NCI-H1436 (cell line): ENCODE measurements at places on chromosomes 6 and 20.
A peak's percentile ranks its signal among the peaks of the same experiment; 100 is the strongest.

- no peak for DNase-seq
Observed at GRCh38 chr6:108106261-108106660, 31.7 kb upstream of the OSTM1 start.

DNA sequence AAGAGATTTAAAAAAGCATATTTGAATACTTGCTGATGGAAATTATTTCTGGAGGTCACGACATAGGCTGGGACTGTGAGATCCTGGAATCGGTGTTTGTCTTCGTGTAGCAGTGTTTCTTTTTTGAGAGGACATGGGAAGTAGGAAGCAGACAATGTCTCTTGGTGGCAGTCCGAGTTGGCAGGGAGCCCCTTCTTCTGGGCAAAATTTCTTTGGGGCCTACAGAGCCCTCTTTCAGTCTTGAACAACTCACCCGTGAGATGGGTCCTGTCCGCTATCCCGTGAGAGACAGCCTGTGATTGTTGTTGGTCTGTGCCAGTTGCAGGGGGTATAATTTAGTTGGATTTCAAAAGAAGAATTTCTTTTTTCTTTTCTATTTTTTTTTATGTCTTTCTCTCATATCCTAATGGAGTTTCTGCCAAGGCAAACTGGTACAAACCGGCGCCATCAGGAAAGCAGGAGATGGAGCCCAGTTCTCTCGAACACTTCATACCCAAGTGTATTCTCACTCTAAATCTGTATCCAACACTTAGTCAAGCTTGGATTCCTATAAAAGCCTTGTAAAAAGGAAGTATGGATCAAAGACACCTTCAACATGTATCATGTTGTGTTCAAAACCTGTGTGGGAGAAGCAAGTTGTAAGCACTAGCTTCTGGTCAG, 785.1 kb downstream of the MAFB start:
- no peak for DNase-seq

DNA sequence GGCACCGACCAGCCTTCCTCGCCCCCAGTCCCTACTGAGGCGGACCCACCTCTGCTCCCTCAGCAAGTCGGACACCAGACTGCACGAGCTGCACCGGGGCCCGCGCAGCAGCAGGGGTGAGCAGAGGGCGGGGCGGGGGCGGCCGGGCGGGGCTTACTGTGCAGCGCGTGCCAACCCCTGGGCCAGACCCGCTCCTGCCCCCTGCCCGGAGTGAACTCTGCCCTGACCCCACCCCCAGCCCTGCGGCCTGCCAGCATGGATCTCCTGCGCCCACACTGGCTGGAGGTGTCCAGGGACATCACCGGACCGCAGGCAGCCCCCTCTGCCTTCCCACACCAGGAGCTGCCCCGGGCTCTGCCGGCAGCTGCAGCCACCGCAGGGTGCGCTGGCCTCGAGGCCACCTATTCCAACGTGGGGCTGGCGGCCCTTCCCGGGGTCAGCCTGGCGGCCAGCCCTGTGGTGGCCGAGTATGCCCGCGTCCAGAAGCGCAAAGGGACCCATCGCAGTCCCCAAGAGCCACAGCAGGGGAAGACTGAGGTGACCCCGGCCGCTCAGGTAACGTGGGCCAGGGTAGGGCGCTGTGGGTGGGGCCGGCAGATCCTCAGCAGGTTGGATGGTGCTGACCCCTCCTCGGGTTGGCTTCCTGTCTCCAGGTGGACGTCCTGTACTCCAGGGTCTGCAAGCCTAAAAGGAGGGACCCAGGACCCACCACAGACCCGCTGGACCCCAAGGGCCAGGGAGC, 1.5 kb upstream of the SLC2A4RG start:
- no peak for DNase-seq

DNA sequence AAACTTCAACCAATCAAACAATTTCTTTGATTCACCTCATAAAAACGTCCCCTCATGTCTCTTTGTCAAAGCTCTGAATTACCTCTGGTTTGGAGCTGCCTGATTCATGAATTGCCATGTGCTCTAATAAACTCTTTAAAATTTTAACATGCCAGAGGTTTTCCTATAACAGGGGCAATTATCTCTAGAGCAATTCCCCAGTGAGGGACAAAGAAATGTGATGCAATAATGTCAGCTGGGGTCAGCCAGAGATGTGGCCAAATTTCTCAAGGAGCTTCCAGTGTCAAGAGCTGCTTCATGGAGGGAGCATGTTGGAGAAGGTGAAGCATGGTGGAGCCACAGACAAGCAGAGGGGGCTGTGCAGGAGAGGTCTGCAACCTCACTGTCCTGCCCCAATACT, 38.7 kb upstream of the RFPL4B start:
- DNase-seq: no peak

DNA sequence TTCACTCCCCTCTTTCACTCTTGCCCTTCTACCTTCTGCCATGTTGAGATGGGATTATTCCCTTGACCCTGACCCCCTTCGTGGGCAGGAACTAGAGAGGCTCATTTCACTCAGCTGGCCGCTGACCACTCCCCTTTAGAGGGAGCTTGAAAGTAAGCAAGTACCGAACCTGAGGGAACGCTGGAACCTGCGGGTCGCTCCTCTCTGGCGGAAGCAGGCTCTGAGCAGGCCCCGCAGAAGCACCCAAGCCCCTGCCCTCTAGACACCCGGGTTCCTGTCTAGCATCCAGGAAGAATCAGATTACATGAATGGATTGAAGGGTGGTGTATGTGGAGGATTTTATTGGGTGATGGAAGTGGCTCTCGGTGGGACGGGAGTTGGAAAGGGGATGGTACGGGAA, 11.9 kb upstream of the MYCT1 start:
- DNase-seq: no peak

GRCh38 chr6:11851387-11851786, 72.8 kb upstream of the ADTRP start:
- no peak for DNase-seq

DNA sequence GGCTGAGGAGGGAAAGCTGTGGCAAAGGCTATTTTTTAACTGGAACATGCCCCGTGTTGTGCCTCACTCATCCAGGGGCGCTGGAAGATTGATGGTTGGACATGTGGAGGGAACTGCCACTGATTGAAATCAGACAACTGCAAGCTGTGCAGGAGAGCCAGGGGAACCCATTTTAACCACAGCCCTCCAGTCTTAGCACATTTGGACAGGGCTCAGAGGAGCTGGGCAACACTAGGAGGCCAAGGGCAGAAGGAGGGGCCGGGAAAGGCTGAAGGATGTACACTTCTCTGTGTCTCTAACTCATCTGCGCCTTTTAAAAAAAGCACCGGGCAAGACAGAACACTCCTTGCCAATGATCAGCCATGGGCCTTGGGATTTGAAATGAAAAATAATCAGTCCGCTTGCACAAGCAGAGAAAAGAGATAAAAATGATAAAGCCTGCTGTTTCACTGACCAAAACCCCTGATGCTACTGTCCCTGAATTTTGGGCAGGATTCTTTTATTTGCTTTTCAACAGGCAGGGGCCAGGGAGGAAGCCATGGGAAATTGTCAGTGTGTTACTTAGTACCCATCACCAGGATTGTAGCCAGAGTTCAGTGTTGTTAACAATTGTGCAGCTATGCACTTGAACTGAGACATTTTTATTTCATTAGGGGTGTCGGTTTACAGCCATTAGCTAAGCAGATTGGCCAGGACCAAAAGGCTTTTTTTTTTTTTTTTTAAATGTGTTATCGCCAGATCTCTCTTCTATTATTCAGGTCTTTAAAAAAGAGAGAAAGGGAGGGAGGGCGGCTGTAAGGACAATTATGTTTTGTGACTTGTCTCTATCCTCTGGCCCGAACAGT, 109.3 kb upstream of the EYA4 start:
- DNase-seq: peak; percentile 29

DNA sequence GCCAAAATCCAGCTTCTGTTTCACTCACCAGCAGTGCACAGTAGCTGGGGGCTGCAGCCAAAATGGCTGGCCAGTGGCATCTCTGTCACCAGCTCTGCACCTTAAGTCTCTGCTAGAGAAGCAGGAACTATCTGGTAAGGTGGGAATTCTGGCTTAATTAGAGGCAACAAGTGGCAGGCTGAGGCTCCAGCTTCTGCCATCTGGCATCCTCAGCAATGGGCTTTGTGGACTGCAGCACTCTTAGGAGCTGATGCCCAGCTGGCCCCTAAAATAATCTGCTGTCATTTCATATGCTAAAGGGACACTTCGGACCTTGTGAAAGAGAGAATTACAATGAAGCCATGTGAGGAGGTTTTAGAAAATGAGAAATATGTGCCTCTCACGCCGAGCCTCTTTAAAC, 4.6 kb upstream of the CLDN20 start:
- no peak for DNase-seq

DNA sequence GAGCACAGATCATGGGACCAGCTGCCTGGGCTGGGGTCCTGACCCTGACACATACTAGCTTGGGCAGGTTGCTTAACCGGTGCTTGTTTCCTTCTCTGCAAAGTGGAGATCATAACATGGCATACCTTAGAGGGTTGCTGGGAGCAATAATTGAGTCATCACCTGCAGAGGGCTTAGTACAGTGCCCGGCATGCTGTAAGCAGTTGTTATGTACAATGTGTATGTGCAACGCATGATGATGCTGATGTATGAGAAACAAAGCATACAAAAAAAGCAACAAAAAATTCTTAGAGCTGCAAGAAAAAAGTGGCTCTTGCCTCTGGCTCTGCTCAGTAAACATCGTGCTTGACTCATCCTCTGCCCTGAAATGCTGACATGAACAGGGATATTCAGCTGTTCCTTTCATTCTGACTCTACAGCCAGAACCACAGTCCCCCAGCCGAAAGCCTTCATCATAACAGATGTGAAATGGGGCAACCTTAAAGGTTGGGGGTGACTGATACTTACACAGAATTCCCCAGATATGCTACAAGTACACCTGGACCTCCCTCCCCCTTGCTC, 91.7 kb downstream of the CLIC5 start:
- DNase-seq: no peak

- no peak for DNase-seq
Observed at GRCh38 chr6:7219310-7219709, 93.7 kb downstream of the SSR1 start.

DNA sequence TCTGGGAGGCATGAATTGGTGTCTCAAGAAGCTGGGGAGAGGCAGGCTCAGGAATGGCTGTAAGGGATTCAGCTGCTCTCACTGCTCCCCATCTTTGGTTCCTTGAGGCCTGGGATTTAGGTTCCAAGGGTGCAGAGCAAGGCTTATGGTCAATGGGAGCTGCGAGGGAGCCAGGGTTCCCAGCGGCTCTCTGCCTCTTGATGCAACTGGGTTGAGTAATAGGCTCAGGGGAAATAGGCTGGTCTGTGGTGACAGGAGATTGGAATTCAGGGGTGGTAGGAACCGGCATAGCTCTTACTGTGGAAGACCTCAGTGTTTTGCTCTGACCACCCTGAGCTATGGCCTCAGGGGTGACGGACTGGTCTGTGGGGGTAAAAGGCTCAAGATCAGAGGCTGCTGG, 13.0 kb upstream of the NRM start:
- no peak for DNase-seq

GRCh38 chr20:31914170-31914569, 37.7 kb downstream of the PDRG1 start:
- DNase-seq: no peak

DNA sequence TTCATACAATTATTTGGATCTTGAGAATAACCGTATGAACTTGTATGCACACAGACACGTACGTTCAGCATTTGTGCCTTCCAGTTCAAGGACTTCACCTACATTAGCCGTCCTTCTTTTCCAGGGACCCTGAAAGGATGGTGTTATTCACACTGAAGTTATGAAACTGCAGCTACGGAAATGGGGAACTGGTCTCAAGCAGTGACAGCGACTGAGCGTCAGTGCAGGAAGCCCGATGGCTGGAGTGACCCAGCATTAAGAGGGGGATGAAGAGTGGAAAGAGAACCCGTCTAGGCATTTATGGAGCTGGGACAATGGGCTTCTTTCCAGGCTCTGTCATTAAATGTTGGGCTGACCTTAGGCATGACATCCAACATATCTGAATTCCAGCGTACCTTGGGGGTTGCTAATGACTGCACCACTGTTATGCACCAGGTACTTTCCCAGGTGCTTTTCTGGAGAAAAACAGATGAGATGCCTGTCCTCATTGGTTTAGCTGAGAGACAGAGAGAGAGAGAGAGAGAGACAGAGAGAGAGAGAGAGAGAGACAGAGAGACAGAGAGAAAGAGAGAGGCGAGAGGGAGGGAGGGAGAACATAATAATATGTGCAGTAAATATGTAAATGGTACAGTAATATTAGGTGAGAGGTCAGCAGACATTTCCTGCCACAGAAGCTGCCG, 204.7 kb upstream of the EXOC2 start:
- DNase-seq: no peak

GRCh38 chr6:93307505-93308409, 111.6 kb downstream of the EPHA7 start:
- DNase-seq: no peak

- no peak for DNase-seq
Observed at GRCh38 chr20:24151621-24152294, 163.2 kb upstream of the GGTLC1 start.

DNA sequence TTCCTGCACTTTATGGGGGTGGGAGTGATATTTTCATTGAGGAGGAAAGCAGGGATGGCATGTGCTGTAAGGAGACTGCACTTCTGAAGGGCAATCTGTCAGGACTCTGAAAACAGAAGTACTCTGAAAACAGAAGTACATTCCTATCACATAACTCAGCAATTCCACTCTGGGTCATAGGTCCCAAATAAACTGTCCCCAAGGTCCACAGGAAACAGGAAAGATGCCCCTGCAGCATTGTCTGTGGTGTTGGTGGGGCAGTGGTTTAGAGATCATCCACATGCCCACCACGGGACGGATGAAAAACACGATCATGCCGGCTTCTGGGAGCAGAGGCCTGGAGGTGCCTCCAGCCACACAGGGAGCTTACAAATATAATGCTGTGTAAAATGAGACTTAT, 150.3 kb downstream of the OTOR start:
- DNase-seq: no peak
